ENCODE measurements at places on chromosomes 6 and 20. TPM values are rescaled to one million over a fixed set of nuclear protein-coding genes. Genes with fewer than 3 reads are reported as not detected.
A peak's percentile ranks its signal among the peaks of the same experiment; 100 is the strongest.

Gene SIRPG
- total RNA-seq: not detected

- H3K27ac ChIP-seq: no peak overlapping the region
- H3K36me3 ChIP-seq: no peaks in the 10 kb centered on the region
- no peak overlapping the region for H3K4me3 ChIP-seq
- no peaks in the 10 kb centered on the region for H3K4me1 ChIP-seq
- no peak for DNase-seq
- no peaks in the 10 kb centered on the region for H3K27me3 ChIP-seq
These were observed 143.5 kb upstream of the AFDN start for GRCh38 chr6:167683028-167683862.

Gene EFCAB8
- total RNA-seq: not detected

Gene CRYBG1
- 119 TPM for total RNA-seq

DNA sequence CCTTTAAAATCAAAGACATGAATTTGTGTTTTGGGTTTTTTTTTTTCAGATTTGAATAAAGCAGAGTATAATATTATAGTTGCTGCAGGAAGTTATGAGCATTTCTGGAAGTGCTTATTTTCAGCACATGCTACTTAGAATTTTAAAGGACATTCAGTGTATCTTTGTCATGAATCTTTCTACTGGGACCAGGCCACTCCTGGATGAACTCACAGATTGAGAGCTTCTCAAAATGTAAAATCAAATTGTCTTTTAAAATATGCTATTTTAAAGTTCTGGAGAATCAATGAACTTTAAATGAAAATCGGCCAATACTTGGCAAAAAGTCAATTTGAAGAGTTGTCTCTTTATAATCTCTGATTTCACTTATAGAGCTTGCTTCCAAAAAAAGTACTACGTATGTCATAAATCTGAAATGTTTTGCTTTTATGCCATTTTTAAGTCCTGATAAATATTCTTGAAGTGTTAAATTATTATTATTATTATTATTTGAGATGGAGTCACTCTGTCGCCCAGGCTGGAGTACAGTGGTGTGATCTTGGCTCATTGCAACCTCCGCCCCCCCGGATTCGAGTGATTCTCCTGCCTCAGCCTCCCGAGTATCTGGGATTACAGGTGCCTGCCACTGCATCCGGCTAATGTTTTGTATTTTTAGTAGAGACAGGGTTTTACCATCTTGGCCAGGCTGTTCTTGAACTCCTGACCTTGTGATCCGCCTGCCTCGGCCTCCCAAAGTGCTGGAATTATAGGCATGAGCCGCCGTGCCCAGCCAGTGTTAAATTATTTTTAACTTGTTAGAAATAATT is 175.7 kb upstream of the AKAP12 start:
- H3K27ac ChIP-seq: peak overlapping the region; percentile 20
- no peak overlapping the region for H3K4me3 ChIP-seq
- no peak for DNase-seq
- H3K27me3 ChIP-seq: no peaks in the 10 kb centered on the region
- no peaks in the 10 kb centered on the region for H3K4me1 ChIP-seq

DNA sequence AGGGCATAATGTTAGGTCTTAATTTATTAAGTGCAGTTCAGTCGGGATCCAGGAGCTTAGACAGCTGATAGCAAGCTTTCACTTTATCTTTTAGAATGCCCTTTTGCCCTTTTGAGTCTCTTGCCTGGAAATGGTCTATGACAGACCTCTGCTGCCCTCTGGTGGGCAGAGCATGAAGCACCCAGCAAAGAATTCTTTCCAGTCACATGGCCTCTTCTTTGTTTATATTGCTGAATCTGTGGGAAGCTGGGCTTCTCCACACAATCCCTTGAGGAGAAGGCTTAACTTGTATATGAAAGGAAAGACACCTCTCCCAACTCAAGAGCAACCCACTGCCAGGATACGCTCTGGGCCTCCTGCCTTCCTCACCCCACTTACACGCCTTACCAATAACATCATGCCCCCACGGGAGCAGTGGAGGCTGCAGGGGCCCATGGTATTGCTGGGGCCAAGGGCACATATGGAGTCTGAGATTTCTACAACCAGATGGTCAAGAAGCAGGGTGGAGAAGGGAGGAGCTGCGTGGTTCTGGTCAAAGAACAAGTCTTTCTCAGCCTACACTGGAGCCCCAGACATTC is 20.4 kb downstream of the WFDC3 start:
- peaks cover 4% of the 10 kb centered on the region for H3K4me1 ChIP-seq
- H3K27ac ChIP-seq: no peak overlapping the region
- no peak for DNase-seq

- peak overlapping the region; percentile 91 for H3K27ac ChIP-seq
- DNase-seq: no peak
- H3K4me3 ChIP-seq: peak overlapping the region; percentile 95
- no peaks in the 10 kb centered on the region for H3K36me3 ChIP-seq
- no peaks in the 10 kb centered on the region for H3K27me3 ChIP-seq
These were observed 314 bp downstream of the FARS2 start for GRCh38 chr6:5261545-5262109.

DNA sequence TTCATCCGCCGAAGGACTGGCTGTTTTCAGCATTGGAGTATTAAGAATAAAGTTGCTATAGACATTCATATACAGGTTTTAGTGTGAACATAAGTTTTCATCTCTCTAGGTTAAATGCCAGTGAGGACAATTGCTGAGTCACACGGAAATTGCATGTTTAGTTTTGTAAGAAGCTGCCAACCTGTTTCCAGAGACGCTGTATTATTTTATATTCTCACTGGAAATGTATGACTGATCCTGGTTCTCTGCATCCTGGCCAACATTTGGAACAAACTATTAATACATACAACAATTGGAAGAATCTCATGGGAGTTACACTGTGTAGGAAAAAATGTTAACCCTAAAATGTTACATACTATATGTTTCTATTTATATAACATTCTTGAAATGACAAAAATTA is 16.7 kb upstream of the TGM6 start:
- H3K4me1 ChIP-seq: no peaks in the 10 kb centered on the region
- H3K27me3 ChIP-seq: no peaks in the 10 kb centered on the region
- no peak for DNase-seq
- no peak overlapping the region for H3K27ac ChIP-seq

Gene C6orf52
- not detected for total RNA-seq
